CD4-positive, alpha-beta T cell (primary cell): ENCODE measurements at places on chromosomes 2 and 18.
A peak's percentile ranks its signal among the peaks of the same experiment; 100 is the strongest.

DNA sequence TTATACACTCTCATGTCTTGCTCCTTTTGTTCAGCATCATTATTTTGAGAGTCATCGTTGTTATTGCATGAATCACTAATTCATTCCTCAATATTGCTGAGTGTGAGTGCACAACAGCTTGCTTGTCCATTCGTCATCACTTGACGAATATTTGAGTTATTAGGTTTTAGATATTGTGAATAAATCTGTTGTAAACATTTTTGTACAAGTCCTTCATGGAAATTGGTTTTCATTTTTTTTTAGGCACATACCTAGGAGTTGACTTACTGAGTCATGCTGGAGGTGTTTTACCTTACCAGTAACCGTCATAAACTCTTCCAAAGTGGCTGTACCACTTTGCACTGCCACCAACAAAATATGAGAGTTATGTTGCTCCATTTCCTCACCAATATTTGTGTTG lies 84.2 kb upstream of the NCK2 start:
- no peak for DNase-seq

DNA sequence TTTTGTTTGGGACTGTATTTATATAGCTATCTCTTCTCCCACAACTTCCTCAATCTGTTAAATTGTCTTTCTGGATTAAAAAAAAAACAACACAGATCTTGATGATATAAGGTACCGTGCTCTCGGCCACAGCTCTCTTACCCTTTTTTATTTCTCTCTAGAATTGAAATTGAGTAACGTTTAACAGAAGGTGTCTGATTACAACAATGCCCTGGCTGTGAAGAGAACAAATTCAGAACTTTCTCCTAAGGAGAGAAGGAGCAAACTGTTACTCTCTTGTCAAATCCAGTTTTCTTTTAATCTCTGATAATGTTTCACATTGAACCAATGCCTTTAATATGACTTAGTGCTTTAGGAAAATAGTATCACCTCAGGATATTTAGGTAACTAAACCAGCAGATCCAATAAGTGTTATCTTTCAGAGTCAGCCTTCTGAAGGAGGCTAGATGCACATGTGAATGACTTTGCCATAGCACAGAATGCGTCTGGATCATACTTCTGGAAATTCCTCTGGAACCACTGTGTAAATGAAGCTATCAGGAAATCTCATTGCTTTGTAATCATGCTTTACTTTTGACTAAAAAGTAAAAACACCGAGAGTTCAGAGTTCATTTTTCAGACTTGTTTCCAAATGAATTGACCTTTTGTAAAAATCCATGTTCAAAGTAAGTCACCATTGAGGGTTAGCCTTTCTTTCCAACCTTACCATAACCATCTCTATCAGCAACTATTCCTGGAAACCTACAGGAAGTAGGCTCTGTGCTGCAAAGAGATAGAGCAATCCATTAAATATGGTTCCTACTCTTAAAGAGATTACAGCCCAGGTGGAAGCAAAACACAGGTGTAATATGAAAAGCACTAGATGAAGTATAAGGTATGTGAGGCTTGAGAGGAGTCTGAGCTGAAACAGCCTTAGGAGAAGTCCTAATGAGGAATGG lies 147.0 kb upstream of the OSR1 start:
- DNase-seq: no peak

DNA sequence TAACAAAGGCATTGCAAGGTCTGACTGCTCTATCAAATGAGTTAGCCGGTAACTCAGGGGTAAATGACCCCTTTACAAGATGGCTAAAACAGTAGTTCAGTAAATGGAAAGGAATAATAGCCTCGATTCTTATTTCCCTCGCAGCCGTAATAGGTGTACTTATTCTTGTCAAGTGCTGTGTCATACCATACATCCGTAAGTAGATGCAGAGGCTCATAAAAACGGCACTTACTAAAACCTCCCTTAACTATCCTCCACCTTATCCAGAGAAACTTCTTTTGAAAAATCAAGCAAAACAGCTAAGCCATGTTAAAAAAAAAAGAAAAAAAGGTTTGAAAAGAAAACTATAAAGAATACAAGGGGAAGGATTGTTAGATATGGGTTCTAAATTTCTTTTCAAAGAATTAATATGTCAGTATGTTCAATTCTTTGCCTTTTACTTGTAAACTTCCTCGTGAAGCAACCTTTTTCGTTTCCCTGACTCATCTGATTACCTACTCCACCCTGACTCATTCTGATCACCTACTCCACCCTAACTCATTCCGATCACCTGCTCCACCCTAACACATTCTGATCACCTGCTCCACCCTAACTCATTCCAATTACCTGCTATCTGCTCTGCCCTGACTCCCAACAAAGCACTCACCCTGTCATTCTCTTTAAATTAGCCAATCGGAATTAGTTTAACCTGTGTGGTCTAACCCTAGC lies 127.5 kb downstream of the SPAG16 start:
- DNase-seq: no peak

GRCh38 chr2:205755923-205756322 lies 73.6 kb downstream of the NRP2 start:
- DNase-seq: no peak

- DNase-seq: no peak
Measured at GRCh38 chr2:63881205-63881604, 39.5 kb downstream of the UGP2 start.

DNA sequence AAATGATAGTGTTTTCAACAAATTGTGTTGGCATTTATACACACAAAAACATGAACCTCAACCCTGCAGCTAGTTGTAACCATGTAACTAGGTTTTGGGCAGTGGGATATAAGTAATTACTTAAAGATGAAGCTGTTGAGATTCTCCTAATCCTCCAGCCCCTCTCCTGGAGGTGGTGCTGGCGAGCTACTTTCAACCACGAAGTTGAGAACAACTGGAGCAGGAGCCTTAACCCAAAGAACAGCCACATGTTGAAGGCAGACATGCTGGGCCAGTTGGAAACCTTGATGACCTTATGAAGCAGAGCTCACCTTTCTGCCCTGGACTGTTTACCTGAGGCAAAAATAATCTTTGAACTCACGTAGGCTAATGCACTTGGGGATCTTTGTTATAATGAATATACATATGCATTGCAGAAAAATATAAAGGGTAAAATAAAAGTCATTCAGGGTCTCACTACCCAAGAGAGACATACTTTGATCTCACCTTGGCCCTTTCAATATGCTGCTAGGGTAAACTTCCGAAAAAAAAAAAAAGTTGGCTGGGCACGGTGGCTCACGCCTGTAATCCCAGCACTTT lies 89.6 kb upstream of the NPAS2 start:
- DNase-seq: peak; percentile 14

DNA sequence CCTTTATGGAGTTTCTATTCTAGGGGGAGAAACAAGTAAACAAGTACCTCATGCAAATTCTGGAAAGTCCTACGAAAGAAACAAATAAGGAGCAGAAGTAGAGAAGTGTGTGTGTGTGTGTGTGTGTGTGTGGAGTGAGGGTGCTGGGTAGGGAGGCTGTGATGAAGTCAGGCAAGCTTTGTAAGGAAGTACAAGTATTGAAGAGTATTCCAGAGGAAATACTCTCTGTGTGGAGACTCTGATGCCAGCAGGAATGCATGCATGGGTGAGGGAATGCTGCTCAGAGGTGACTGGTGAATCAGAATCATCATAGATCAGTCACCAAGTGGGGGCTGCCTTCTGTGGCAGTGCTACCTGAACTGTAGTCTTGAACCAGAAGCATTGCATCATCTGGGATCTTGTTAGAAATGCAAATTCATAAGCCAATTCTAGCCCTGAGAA lies 34.5 kb downstream of the SLC4A3 start:
- DNase-seq: no peak

GRCh38 chr2:385785-386184 lies 97.9 kb upstream of the ALKAL2 start:
- DNase-seq: no peak

- DNase-seq: no peak
Measured at GRCh38 chr2:190180313-190181122, 118.0 kb upstream of the MSTN start.

DNA sequence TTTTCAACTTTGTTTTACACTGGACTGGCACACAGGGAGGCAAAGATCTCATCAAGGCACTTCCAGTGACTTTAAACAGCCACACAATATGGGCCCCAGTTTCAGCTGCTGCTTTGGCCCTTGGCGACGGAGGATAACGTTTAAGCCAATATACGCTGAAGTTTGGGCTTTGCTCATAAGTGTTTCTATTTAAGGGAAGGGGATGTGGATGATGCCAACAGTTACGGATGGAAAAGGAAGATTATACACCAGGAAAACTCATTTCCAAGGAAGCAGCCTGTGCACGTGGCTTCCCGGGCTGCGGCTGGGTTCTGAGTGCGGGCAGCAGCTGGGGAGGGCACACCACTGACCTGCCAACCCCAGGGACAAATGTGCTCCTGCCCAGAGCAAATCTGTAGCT lies 151.1 kb downstream of the SH3BP4 start:
- DNase-seq: no peak

DNA sequence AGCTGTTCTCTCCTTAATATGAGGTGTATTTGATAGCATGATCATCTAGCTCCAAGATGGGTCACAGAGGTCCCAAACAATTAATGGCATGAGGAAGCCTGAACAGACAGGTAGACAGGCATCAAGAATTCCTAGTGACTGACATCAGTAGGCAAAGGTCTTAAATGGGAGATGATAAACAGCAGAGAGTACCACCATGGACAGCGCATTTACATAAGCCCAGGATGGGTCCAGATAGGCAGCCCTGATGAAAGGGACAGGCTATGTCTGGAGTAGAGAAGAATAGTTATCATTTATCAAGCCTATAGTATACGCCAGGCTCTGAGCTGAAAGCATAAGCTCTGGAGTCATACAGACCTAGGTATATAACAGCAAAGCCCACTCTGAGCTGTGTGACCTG lies 434.7 kb upstream of the SETBP1 start:
- no peak for DNase-seq

DNA sequence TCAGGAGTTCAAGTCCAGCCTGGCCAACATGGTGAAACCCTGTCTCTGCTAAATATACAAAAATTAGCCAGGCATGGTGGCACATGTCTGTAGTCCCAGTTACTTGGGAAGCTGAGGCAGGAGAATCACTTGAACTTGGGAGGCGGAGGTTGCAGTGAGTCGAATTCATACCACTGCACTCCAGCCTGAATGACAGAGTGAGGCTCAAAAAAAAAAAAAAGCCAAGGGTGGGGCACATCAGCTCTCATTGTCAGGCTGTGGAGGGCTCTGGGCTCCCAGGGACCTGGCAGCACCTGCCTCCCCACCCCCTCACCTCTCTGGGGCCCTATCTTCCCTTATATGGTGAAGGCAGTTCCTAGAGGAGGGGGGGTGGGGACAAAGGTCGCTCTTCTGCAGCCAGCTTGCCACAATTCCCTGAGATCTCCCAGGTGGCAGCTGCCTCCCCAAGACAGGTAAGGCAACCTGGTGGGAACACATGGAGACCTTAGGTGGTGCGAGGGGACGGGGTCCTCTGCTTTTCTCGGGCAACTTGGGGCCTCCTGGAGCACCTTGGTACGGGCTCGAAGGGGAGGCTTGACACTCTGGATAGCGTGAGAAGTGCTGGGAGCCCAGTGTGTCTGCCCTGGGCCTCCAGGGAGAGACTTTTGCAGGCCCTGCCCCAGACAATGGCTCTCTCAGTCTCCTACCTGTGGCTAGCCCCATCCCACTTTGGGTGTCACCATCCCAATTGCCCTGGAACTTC lies at the start of gene VIL1:
VIL1 (plus strand) TSS at position 407 of the 742 bp plus-strand sequence. CDS start 4,656 bp downstream, outside the sequence.
- no peak for DNase-seq

- DNase-seq: no peak
Measured at GRCh38 chr2:140454717-140455116, 1674.5 kb upstream of the NXPH2 start.

DNA sequence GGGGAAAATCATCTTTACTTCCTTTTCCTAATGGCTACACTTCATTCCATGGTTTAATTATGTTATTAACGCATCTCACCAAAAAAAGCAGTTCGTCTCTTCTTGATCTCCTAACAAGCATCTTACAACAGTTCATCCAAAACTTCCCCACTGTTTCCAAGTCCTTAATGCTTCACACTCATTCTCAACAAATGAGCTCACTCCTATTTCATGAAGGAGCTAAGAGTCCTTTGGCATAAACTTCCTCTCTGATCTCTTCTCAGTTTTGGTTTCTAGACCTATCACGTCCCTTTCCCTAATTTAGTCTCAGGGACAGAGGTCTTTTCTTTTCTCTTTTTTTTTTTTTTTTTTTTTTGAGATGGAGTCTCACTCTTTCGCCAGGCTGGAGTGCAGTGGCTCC lies 205.9 kb upstream of the SLC39A10 start:
- DNase-seq: no peak

DNA sequence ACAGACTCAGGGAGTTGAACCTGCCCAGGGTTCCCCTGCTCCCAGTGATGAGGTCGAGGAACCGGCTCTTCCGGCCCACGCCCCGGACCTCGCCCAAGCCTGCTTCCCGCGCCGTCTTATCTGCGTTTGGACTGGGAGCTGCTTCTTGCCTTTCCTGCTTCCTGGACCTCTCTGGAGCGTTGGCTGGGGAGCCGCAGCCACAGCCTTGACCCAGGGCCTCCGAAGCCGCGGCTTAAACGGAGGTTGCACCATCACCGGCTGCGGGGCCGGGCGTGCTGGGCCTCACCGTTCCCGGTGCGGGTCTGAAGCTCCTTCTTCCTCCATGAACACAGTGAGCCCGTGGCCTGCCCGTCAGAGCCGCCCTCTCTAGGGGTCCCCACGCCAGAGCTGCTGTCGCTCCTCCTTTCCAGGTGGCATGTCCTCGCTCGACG lies 13.3 kb downstream of the NTSR2 start:
- no peak for DNase-seq

GRCh38 chr2:33014268-33014667 lies 67.5 kb downstream of the LTBP1 start:
- DNase-seq: no peak

- DNase-seq: peak; percentile 49
Measured at GRCh38 chr2:111116843-111117597, 3.7 kb upstream of the BCL2L11 start.

DNA sequence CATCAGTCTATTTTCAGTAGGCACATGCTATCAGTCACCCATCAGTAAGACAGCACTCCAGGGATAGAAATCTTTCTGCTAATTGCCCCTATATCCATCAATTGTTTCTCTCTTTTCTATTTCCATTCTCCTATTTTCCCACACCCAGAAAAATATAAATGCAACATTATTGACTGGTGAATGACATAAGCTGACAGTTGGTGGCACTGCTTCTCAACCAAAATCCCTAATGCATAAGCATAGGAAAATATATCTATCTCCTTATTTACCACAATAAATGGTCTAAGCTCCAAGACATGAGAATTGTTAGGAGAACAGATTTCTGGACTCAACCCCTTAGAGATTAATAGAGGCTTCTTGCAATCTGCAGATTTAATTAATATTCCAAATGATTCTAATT lies 64.0 kb upstream of the REG3A start:
- DNase-seq: no peak
